Mesenchymal stem cell (in vitro differentiated cells and primary cell): ENCODE measurements at places on chromosomes 2 and 18.

DNA sequence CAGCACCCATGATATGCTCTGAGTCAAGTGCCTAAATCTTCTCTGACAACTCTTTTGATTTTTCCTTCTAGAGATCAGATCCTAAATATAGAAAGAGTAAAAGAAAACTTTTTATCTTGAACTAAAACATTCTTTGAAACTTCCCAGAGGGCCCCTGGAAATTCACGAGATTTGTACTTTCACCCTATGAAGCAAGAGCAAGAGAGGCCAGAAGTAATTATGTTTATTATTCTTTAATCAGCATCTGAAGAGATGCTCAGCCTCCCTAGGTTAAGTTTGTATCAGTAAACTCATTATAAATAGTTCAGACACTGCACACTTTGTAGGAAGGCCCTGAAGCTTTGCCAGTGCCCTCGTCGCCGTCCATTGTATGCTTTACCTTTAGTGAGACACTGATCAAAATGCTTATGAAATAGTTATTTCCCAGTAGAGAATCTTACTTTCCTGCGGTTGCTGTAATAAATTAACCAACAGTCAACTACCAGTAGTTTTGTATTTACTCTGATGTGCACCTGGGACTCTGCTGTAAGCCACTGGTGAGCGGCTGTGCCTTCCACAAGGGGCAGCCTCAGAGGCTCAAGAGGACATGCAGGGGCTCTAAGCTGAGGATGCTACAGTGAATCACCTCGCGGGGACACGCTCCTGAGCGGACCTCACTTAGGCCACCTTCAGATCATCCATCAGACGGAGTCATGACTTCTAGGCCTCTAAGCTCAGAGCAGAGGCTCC lies 71.9 kb downstream of the BIN1 start:
- peaks cover 6% of the 10 kb centered on the region for H3K4me1 ChIP-seq
- DNase-seq = peak; percentile 16
- no peaks in the 10 kb centered on the region for H3K27me3 ChIP-seq
- no peak overlapping the region for H3K27ac ChIP-seq
- H3K36me3 ChIP-seq = peaks cover 3% of the 10 kb centered on the region
- no peak overlapping the region for H3K4me3 ChIP-seq

DNA sequence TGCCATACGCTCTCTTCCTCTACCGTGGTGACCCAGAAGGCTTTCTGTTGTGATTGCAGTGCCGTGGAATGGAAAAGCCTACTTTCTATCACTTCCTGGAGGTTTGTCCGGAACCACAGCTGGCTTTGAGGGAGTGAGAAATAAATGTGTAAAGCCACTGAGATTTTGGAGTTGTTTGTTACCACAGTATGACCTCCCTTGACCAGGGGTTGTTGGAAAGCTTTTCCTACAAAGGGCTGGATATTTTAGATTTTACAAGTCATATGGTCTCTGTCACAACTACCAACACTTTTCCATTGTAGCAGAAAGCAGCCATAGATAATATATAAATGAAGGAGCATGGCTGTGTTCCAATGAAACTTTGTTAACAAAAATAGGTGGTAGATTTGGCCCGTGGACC lies 70.3 kb downstream of the VAPA start:
- H3K27me3 ChIP-seq = no peaks in the 10 kb centered on the region
- H3K4me1 ChIP-seq = no peaks in the 10 kb centered on the region
- H3K4me3 ChIP-seq = no peak overlapping the region
- DNase-seq = no peak

DNA sequence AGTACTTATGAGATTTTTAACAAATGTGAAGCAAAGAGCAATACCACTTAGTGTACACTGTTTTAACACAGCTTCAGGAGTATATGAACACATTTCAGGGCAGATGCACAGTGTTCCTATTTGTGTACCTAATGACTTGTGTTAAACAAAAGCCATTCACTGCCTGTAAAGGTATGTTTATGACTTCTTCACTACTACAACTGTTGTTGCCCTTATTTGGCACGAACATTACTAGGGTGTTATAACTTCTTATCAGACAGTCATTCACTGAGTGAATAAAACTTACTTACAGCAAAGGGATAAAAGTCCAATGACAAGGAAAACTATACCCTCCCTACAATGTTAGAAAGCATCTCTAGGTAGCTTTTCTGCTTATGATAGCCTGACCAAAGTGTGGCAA lies 85.4 kb upstream of the CAVIN2 start:
- peaks cover 4% of the 10 kb centered on the region for H3K4me1 ChIP-seq
- H3K27me3 ChIP-seq = no peaks in the 10 kb centered on the region
- H3K27ac ChIP-seq = no peak overlapping the region
- no peaks in the 10 kb centered on the region for H3K36me3 ChIP-seq
- H3K4me3 ChIP-seq = no peak overlapping the region

GRCh38 chr2:233033672-233034071 lies 1.2 kb downstream of the NEU2 start:
- no peaks in the 10 kb centered on the region for H3K4me1 ChIP-seq
- H3K36me3 ChIP-seq = no peaks in the 10 kb centered on the region
- no peak overlapping the region for H3K27ac ChIP-seq
- H3K4me3 ChIP-seq = no peak overlapping the region

DNA sequence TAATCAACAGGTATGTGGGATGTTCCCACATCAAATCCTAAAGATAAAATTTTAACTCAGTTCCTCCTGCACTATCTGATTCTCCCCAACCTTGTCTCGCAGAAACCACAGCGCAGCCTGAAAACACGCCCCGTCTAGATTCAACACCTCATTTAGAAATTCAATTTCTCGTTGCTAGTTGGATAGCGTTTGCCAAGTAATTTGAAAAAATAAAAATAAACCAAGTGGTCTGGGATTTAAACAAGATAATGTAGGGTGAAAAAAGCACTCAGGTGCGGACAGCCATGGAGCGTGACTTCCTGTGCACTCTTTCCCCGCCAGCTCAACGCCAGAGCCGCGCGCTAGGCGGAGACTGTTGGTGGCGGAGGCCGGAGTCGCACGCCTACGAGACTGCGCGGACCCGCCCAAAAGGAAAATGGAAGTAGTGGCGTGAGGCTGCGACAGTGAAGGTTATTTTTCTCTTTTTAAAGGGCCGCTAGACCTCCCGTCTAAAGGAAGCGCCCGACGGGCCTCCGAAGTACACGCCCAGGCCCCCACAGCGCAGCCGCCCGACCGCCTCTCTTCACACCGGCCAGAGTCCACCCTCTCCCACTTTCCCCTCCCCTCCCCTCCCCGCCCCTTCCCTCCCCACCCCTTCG lies 615 bp upstream of the CCNT2 start:
- peak; percentile 96 for DNase-seq
- H3K4me3 ChIP-seq = peak overlapping the region; percentile 90
- H3K36me3 ChIP-seq = no peaks in the 10 kb centered on the region
- no peaks in the 10 kb centered on the region for H3K27me3 ChIP-seq
- peak overlapping the region; percentile 86 for H3K27ac ChIP-seq

DNA sequence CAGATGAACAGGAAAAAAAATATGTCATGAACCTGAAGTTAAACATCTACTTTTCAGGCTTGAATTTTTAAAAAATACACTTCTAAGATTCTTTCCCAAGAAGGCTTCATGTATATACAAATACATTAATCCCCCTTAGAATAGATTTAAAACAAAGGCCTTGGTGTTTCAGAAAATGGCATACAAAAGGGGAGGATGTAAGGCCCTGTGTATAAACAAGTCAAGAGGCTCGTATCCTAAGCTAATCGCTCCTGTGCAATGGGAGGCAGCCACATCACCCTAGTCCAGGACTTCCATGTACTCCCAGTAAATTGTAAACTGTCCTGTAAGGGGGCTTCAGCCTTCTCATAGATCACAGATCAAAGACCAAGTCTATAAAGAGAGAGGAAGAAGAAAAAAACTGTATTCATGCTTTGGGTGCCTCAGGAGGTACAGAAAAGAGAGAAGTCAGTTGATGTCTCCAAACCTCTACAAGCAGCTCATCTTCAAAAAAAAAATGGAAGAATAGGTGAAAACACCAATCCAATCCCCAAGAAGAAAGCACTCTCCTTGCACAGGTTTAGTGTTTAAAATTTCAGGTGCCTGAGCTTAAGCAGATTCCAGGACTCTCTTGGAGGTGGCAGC lies 53.9 kb downstream of the ANKRD44 start:
- no peaks in the 10 kb centered on the region for H3K36me3 ChIP-seq
- H3K4me3 ChIP-seq = no peak overlapping the region
- peak; percentile 30 for DNase-seq
- peaks cover 4% of the 10 kb centered on the region for H3K4me1 ChIP-seq

DNA sequence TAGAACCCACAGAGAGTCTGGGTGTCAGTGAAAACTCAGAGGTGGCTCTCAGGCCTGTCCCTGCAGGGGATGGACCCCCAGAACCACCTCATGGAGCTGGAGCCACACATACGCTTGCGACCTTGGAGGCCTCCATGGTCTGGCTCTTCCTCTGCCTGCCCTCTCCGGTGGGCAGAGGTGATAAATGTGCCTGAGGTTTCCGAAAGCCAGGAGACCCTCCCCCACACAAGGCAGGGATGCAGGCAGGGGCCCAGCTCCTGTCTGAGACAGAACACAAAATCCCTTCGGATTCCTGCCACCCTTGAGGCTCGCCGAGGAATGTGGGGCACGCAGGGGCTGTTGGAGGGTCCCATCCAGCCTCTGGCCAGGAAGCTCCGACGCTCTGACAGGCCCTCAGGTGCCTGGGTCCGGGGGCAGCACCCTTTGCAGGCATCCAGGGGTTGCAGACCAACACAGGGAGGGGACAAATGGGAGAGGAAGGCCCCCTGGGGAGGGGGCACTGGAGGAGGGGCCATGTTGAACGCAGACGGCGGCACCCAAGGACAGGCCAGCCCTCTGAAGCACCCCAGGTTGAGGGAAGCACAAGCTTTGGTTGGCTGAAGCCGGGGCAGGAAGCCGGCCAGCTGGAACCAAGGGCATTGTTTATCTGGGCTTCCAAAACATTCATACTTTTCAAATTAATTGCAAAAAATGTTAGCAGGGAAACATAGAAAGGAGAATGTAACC lies 4.1 kb upstream of the SNED1 start:
- H3K27me3 ChIP-seq = peaks cover under 1% of the 10 kb centered on the region
- no peak overlapping the region for H3K27ac ChIP-seq
- peaks cover 39% of the 10 kb centered on the region for H3K4me1 ChIP-seq
- no peak overlapping the region for H3K4me3 ChIP-seq
- no peak for DNase-seq

GRCh38 chr2:219300022-219300421 lies 9.2 kb downstream of the PTPRN start:
- peaks cover 6% of the 10 kb centered on the region for H3K4me1 ChIP-seq
- peaks cover 51% of the 10 kb centered on the region for H3K27me3 ChIP-seq
- H3K36me3 ChIP-seq = no peaks in the 10 kb centered on the region

DNA sequence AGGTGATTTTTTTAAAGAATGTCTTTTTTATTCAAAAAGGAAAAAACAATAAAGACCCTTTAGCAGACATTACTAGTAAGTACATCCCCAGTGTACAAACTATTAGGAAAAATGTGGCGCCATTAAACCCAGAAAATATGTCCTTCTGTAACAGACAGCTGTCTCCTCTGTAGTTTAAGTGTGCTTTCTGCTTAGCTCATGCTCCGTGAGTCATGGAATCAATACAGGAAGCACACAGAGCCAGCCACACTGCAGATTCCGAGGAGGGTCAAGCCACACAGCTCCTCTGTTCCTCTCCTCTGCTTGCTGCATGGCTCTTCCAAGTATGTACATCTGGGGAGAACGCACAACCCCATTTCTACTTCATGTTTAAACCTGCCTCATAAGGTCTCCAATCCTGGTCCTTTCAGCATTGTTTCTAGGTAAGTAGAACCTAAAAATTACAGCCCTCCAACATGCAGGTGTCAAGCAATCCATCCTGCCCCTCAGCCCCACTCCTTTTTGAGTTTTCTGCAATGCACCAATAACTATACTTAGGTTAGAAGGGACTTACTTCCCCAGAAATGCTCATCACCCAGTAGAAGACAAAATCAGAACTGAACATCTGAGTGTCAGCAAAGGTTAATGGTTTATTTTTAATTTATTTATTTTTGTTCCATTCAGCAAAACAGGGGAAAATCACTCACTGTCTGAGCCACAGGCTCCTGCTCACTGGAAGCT lies 37.5 kb downstream of the ACVR1 start:
- H3K4me1 ChIP-seq = peaks cover 29% of the 10 kb centered on the region
- H3K4me3 ChIP-seq = no peak overlapping the region
- DNase-seq = peak; percentile 91
- H3K36me3 ChIP-seq = peaks cover 2% of the 10 kb centered on the region

DNA sequence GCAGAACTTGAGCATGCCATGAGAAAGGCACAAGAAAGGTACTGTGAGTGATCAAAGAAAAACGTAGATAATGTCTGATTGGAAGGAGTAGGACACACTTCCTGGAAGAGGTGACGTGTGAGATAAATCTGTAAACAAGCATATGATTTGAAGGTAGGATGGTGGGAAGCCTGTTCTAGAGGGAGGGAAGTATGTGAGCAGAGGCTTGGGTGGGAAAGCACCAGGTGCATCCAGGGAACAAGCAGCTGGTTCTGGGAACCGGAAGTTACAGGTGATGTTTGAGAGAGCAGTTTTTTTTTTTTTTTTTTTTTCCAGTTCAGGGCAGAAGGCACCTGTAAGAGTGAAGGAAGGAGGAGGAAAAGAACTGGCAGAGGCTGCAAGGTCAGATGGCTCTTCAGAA lies 116.6 kb upstream of the EFEMP1 start:
- H3K4me1 ChIP-seq = no peaks in the 10 kb centered on the region
- DNase-seq = no peak
- H3K4me3 ChIP-seq = no peak overlapping the region

GRCh38 chr2:15145046-15145817 lies 415.9 kb downstream of the NBAS start:
- no peak overlapping the region for H3K27ac ChIP-seq
- DNase-seq = peak; percentile 7
- H3K4me1 ChIP-seq = peaks cover 8% of the 10 kb centered on the region
- H3K27me3 ChIP-seq = no peaks in the 10 kb centered on the region

GRCh38 chr2:241483305-241483704 lies 25.1 kb downstream of the STK25 start:
- no peak for DNase-seq
- H3K4me3 ChIP-seq = no peak overlapping the region
- H3K27ac ChIP-seq = no peak overlapping the region
- no peaks in the 10 kb centered on the region for H3K27me3 ChIP-seq

- H3K27me3 ChIP-seq = no peaks in the 10 kb centered on the region
- peaks cover 6% of the 10 kb centered on the region for H3K36me3 ChIP-seq
- H3K4me3 ChIP-seq = no peak overlapping the region
Measured at GRCh38 chr18:79275992-79276391, 119.7 kb upstream of the NFATC1 start.
